A375 (cell line): ENCODE measurements at places on chromosomes 3 and 15. TPM values are rescaled to one million over a fixed set of nuclear protein-coding genes. Genes with fewer than 3 reads are reported as not detected.

CHRM5 gene
- total RNA-seq, result not detected in 2 replicates

NLGN1 gene
- total RNA-seq, result 9.2 and 12.6 TPM in 2 replicates

COL6A6 gene
- not detected in 2 replicates for total RNA-seq

GOLGA6L26 gene
- not detected in 2 replicates for total RNA-seq

SNX33 gene
- 9.1 and 9.2 TPM in 2 replicates for total RNA-seq

SLC15A2 gene
- total RNA-seq, result 0.08 TPM in 1 of 2 replicates, not detected in the other

FBXO40 gene
- not detected in 2 replicates for total RNA-seq
